ENCODE measurements at places on chromosomes 7 and 10.

DNA sequence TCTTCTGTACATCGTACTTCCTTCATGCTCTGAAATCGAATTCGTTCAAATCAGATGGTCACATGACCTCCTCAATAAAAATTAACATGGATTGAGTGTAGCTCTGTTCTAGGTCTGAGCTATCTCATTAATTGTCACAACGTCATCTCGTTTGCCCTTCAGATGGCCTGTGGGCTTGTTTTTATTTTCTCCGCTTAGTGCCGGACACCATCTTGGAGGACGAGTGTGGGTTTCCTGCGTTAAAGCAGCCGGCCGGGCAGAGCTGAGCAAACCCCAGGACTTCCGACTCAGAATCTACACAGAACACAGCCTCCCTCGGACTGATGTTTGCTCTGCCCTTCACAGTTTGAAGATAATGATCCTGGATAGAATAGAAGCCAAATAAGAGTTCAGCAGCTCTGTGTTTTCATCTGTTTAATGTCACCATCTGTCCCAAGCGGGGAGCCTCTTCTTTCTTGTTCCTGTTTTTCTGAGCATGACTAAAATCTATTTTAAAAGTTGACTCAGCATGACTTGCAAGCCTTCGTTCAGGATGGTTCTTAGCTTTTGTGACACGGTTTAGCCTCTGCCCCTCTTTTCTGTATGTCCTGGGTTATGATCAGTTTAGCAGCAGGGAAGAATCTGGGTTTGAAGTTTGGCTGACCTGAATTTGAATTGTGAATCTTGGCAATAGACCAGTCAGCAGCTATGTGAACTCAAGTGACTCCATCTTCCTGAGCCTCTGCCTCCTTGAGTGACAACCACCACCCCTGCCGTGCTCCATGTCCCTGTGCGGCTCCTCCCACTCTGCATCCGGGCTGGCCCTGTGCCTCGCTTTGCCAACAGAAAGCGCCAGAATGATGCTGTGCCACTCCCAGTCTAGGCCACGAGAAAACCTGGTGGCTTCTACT, 30.6 kb upstream of the GALNTL5 start:
- DNase-seq, result no peak

DNA sequence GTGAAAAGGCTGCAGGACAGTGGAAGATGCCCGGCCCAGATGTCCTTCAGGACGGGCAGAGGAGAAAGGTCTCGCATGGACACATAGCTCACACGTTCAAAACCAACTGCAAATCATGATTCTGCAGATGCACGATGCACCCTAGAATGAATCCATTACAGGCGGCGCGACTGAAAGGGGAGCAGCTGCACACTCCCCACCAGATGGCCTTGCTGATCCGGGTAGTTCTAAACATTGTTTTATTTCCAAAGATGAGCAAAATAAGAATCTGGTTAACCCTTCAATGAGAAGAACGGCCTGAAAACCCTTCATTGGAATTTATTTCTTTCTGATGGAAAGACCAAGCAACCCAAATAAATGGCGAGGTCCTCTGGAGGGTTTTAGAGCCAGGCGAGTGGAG, 33.8 kb downstream of the CHST15 start:
- DNase-seq, result no peak

DNA sequence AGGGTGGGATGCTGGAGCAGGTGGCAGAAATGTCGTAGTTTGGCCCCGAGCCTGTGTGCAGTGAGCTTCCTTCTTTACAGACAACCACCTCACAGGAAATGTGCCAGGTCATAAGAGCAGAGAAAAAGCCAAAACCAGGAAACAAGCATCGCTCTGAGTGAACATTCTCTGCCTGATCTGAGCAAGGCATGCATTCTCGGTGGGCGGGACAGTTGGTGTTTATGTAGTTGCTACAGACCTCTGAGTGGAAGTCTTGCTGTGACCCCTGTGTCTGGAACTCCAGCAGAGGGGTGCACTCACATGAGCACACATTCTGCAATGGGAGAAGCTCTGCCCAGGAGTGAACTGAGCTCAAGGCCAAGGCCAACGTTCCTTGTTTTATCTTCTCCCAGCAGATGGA, 230.1 kb downstream of the TCERG1L start:
- DNase-seq, result no peak

- DNase-seq, result no peak
Observed at GRCh38 chr10:11673346-11674280, 62.2 kb upstream of the USP6NL start.

DNA sequence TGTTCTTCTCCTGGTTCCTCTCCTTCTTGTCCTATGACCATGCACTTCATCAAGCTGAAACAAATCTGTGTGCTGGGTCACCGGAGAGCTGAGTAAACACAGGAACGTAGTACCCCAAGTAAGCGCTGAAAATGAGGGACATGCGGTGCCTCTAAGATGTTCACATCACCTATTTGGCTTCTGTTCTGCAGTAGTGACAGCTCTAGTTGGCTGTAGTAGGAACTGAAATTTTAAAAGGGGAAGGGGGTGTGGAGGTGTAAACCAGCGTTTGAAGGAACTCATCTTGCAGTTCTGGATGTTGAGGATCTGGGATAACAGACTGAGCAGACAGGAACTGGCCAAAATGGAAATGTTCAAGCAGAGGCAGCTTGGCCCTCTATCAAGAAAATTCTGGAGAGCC, 85.2 kb downstream of the WNT2 start:
- DNase-seq, result no peak

DNA sequence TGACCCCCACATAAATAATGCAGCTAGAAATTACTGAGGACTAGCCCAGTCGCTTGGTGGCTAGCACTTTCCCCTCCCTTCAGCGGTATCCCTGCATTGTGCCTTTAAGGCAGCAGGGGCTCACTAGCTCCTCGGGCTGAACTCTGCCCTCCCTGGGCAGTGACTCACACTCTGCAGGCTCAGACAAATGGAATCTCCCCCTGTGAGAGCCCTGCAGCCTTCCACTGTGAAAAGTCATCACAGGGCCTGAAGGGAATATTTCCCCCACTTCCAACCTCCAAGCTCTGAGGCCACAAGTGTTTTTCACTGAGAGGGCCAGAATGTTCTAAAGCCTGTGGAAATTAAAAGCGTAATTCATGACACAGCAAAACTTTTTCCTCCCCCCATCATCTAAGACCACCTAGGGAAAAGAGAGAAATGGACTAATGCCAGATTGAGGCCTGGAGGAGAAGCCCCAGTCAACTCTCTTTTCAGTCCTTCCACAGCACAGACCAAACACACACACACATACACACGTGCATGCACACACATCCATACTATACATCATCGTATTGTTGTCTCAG, 93.6 kb upstream of the COL1A2 start:
- no peak for DNase-seq

GRCh38 chr7:127794136-127794535, 142.1 kb downstream of the SND1 start:
- DNase-seq, result no peak

- no peak for DNase-seq
Observed at GRCh38 chr7:142807855-142808460, 37.2 kb downstream of the PRSS2 start.

GRCh38 chr7:32150039-32150438, 79.8 kb upstream of the PDE1C start:
- DNase-seq, result no peak

DNA sequence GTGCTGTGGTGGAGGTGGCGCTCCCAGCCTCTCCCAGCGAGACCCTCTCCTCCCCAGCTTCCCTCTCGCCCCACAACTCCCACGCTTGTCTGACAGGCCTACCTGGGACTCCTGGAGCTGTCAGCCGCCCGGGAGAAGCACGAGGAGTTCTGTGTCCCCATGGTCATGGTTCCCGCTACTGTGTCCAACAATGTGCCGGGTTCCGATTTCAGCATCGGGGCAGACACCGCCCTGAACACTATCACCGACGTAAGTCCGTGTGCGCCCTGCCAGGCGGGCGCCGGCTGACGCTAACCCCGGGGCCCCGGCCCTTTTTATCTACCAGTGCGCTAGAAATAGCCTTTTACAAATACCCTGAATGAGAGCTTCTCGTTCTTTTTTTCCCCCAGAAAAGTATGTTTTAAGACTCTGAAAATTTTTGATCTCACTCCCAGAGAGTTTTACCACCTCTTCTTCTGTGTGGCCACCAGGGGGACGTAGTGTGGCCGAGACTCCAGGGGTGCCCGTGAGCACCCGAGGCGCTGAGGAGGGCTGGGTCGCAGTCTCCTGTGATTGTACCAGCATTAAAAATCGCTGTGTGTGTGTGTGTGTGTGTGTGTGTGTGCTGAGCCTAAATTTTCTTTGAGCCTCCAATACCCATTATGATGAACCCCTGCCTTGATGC, 52.6 kb downstream of the PFKP start:
- DNase-seq, result no peak

- no peak for DNase-seq
Observed at GRCh38 chr7:23470330-23471105, at the start of gene IGF2BP3. Gene IGF2BP3 (minus strand): TSS chr7:23470491. CDS start chr7:23470110, 381 bp downstream.

DNA sequence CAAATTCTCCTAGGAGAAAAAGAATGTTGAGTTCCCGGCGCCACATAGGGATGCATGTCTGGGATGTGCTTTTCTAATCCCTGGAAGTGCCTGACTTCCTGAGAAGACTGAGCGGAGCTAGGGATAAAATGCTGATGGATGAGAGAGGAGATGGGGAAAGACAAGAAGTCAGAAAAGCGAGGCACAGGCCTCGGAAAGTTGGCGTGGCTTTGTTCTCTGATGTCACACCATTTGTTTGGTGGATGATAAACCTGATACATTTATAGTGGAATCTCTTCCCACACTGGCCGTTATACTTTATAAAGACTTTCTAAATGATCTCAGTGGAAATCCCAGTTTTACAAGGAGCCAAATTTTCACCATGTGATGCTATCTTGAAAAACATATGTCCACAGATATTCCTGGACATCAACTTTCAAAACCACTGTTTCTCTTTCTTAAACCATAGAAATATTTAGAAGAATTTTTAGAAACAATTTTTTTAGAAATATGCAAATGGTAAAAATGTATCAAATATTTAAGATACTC, 188.8 kb upstream of the SVIL start:
- no peak for DNase-seq

- no peak for DNase-seq
Observed at GRCh38 chr7:143205560-143206293, 16.1 kb upstream of the TAS2R40 start.

DNA sequence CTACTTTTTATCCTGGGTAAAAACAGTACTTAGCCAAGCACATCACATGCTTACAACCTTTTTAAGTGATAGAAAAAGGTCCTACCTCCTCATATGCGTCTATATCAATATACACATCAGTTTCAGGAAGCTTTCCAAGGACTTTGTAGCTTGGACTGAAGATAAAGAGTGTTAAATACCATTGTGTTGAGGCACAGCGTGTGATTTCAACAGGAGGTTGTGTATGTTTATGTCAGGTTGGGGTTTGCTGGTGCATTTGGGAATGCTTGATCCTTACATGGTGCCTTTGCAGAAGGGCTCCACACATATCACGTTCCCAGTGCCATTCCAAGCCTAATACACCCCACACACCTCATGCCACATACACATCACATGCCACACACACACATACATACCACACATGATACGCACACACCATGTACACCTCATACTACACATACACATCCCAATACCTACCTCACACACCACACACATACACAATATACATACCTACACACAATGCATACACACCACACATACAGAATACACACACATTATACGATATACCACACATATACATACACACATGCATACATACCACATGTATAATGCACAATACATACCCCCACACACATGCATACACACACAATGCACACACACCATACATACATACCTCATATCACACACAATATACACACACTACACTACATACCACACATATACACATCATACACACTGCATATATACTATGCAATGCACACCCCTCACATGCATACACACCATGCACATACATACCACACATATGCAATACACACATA, 33.1 kb downstream of the PSMC2 start:
- DNase-seq, result no peak

GRCh38 chr7:64871761-64872160, 31.3 kb upstream of the ZNF273 start:
- no peak for DNase-seq

DNA sequence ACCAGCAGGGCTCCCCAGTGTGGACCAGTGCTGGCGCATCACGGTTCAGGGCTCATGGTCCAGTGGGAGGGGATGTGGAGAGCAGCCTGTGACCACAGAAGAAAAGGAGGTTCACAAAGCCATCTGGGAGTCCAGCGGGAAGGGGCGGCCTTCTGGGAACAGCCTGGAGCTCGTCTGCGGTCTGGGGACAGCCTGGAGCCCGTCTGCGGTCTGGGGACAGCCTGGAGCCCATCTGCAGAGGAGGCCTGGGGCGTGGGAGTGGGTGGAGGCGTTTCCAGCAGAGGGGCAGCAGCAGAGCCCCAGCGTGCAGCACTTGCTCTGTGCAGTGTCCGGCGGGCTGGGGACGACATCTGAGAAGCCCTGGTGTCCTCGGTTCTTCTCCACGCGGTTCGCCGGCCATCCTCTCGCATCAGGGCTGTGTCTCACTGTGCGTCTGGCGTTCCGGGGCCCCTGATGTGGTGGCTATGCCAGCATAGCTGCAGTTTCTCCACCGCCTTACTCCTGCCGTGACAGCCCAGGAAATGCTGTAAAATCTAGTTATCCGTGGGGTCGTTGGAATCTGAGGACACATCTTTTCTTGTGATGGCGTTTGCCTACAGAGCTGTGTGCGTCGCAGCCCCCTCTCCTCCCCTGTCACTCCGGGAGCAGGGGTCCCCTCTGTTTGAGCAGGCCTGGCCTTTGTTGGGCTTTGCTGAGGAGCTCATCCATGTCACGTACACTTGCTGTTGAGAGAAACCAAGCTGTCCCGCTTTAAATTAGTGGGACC, 104.6 kb downstream of the INPP5A start:
- DNase-seq, result no peak

- DNase-seq, result no peak
Observed at GRCh38 chr7:112105584-112106530, 100.3 kb downstream of the DOCK4 start.

- DNase-seq, result no peak
Observed at GRCh38 chr7:64046041-64046389, 781 bp downstream of the ZNF727 start.

DNA sequence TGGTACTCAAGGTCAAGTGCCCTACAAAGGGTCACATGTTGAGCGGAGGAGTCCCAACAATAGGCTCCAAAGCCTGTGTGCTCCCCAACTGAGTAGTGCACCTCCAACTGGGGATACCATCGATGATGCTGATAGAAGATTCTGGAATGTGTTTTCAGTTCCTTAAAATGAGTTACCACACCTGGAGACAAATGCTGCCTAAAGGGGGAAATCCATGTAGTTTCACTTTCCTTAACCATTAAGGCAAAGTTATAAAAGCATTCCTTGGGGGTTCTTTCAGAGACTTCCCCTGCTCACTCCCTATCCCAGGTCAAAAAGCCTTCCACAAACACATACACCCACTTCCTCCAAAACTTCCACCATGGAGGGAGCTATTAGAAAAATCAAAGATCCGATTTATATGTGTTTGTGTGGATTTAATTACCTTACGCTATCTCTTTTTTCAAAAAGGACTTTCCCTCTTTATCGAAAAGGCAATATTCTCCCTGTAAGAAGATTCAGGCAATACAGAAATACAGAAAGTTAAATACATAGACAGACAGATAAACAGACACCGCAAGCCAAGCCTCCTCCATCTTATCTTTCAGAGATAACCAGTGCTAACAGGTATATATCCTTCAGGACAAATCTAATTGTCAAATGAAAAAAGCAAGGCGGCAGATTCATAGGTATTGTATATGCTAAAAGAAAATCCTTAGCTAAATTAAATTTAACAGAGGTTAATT, 135.9 kb upstream of the ASAH2 start:
- no peak for DNase-seq
